Tibial artery (tissue), 4 donors: ENCODE measurements at places on chromosomes 4 and X.

DNA sequence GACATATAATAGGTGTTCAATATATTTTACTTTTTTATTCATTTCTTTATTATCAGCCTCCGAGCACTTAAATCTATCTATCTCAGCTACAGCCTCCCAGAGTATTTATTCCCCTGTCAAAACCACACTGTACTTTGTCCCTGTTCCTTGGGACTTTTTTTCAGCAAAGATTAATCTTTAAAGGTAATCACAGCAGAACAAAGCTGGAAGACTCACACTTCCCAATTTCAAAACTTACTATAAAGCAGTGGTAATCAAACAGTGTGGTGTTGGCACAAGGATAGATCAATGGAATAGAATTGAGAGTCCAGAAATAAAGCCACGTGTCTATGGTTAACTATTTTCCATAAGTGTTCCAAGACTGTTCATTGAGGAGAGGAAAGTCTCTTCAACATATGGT, 59.7 kb downstream of the KLHL13 start:
- DNase-seq: no peak
- H3K27ac ChIP-seq: no peak overlapping the region
- no peaks in the 10 kb centered on the region for H3K36me3 ChIP-seq
- H3K4me3 ChIP-seq: no peak overlapping the region
- no peaks in the 10 kb centered on the region for H3K27me3 ChIP-seq

DNA sequence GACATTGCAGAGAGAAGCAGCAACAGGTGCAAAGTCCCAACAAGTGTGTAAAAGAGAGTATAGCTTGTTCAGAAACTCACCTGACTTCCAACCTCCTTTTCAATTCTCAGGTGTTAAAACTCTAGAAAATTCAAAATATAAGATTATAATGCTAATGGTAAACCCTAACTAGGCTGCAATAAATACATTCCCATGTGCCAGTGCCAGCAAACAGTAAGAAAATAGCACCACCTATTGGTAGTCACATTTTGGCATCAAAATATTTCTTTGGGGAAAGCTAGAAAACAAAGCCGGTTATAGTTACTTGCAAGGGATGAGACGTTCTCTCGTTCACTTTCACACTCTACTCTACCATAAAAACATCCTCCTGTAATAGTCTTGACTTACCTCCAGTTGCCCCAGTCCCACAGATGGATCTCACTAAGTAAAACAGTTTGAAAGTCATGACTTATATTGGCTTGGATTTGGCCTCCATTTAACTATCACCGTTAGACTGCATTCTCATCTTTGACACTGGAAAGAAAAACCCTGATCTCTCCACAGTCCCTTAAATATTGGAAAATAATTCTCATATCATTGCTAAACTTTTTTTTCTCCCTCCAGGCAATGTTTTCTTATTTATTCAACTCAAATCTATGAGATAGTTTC, 9.6 kb downstream of the BMP3 start:
- no peak overlapping the region for H3K4me3 ChIP-seq
- no peaks in the 10 kb centered on the region for H3K4me1 ChIP-seq
- no peaks in the 10 kb centered on the region for H3K27me3 ChIP-seq
- H3K27ac ChIP-seq: no peak overlapping the region
- no peaks in the 10 kb centered on the region for H3K36me3 ChIP-seq

DNA sequence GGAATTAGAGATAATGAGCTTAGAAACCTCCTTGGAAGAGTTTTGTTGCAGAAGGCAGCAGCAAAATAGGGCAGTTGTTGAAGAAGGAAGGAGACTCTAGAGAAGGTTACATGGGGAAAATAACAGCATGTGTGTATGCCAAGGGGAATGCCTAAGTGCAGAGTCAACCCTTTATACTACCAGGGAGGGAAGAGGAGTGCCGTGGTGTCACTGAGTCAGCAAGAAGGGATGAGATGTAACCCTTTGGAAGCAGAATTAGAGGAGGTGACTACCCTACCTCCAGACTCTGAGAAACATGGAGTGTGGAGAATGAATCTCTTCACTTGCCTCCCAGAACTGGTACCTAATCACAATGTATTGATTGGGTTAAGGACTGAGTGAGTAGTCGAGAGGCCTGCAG, 6.7 kb upstream of the GABRE start:
- no peak overlapping the region for H3K4me3 ChIP-seq
- no peaks in the 10 kb centered on the region for H3K4me1 ChIP-seq
- no peak for DNase-seq
- H3K27me3 ChIP-seq: no peaks in the 10 kb centered on the region
- no peaks in the 10 kb centered on the region for H3K36me3 ChIP-seq

DNA sequence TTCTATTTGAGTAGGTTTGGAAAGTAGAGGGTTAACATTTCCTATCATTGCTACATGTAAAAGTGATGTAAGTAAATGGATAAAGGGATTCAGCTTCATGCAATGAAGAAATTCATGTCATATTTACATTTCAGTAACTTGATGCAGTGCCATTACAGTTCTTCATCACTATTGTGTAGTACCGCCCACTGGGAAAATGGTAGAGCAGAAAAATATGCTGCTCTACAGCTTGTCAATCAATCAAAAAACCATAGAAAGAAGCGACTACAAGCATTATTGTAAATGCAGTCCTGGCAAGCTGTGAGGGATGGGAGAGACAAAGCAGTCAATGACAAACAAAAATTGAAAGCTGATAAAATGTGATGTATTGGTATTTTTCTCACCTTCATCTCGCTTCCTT, 1597.9 kb downstream of the RPA4 start:
- H3K4me3 ChIP-seq: no peak overlapping the region
- H3K36me3 ChIP-seq: no peaks in the 10 kb centered on the region
- no peak for DNase-seq
- no peak overlapping the region for H3K27ac ChIP-seq
